Activated naive CD4-positive, alpha-beta T cell treated with anti-CD3 and anti-CD28 coated beads for 36 hours (primary cell): ENCODE measurements at places on chromosomes 7 and 10. TPM values are rescaled to one million over a fixed set of nuclear protein-coding genes. Genes with fewer than 3 reads are reported as not detected.

The RET gene
- total RNA-seq = 0.36 TPM

DNA sequence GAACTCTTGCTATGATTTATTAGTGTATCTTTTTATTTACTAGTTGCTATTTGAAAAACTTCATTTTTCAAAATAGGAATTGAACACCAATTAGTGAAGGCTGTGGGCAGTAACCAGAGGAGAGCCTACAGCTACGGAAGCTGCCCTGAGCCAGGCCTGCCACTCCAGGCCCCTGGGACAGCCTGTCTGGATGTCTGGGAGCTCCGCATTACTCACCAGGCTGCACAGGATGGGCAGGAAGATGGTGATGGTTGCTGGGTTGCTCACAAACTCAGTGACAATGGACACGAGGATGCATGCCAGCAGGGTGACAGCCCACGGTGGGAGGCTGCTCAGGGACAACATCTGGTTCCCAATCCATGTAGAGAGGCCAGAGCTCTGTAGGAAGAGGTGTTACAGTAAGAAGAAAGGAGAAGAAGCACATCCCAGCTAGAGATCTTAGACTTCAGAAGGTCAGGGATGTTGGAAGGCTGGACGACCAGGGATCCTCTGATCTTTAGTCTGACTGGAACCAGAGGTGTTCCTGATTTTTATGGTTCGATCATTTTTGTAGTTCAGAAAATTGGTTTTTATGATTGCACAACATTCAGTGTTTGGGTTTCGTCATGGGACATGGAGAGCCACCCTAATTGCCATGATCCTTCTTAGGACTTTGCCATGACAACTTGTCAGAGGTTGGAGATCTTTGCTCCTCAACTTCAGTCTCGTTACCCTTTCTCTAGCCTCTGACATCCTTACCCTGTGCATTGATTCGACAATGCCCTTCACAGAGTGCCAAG, 23.2 kb downstream of the STMP1 start:
- DNase-seq = no peak

GRCh38 chr10:131757285-131758058, 143.3 kb upstream of the PPP2R2D start:
- no peak for DNase-seq

DNA sequence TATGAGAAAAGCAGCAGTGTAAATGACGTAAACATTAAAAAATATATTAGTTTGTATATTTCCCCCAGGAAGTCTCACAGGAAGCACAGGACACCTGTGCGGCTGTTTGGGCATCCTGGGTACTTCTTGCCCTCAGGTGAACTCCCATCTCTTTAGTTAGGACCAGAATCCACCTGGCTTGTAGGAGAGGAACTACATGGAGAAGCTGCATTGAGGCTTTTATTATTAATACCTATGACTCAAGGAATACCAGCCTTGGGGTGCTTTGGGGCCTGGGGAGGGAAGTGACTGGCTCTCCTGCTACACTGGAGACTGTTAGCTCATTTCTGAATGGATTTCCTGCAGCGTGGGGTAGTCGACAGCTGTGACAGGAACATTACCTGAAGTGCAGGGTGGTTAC, 40.0 kb upstream of the GSDME start:
- no peak for DNase-seq

- no peak for DNase-seq
Measured at GRCh38 chr10:28806951-28807759, 129.8 kb downstream of the BAMBI start.

GRCh38 chr7:122528879-122529481, 169.9 kb downstream of the RNF133 start:
- no peak for DNase-seq

DNA sequence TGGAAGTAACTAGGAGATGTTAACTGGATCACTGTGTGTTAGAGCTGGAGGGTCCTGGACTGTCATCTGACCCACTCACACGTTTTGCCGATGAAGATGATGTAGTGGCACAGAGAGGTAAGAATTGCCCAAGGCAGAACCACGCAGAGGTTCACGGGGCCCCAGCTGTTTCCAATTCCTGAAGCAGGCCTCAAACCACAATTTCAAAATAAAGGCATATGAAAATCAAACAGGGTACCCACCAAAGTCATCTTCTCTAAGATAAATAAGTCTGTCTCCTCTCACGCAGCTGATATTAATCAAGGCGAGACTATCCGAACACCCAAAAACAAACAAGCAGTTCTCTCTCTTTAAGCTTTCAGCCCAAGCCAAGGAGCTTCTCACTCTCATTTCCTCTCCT, 113.3 kb upstream of the JCAD start:
- DNase-seq = no peak

DNA sequence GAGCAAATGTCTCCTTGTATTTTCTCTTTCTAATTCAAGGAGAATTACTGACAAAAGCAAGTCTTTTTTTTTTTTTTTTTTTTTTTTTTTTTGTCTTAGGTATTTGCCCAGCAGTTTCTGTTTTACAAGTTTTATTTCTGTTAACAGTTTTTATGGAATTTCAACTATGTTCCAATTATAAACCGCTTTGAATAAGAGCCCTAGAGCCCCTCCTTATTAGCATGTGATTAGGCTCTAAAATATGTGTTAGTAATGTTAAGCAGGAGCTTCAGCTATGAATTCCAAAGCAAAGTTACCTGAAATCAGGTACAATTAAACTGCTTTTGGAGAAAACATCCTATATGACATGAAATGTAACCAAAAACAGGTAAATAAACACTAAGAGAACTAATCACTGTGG, 997.0 kb upstream of the POT1 start:
- DNase-seq = no peak

DNA sequence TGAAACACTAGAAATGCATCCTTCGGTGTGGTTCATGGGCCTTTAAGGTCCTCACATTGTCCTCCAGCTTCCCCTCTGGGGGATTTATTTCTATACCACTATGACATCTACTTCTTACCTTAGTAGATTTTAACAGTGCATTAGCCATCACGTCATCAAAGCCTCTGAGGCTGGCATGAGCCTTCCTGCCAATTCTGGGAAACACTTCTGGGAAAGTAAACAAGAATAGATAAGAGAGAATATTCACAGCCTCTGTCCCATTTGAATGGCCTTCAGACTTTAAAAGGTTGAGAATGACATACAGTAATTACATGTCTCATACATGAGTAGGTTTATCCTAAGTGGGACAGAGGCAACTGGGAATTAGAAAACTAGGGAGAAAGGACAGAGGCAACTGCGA, 89.7 kb downstream of the AMPH start:
- no peak for DNase-seq

The ANKRD2 gene
- total RNA-seq = 0.26 TPM

GRCh38 chr10:58641095-58641531, 128.4 kb downstream of the BICC1 start:
- no peak for DNase-seq

GRCh38 chr7:156176039-156176438, 363.8 kb upstream of the SHH start:
- DNase-seq = no peak

The RASSF4 gene
- total RNA-seq = 2.2 TPM

The ZNF804B gene
- total RNA-seq = not detected

The MYO1G gene
- 391 TPM for total RNA-seq

DNA sequence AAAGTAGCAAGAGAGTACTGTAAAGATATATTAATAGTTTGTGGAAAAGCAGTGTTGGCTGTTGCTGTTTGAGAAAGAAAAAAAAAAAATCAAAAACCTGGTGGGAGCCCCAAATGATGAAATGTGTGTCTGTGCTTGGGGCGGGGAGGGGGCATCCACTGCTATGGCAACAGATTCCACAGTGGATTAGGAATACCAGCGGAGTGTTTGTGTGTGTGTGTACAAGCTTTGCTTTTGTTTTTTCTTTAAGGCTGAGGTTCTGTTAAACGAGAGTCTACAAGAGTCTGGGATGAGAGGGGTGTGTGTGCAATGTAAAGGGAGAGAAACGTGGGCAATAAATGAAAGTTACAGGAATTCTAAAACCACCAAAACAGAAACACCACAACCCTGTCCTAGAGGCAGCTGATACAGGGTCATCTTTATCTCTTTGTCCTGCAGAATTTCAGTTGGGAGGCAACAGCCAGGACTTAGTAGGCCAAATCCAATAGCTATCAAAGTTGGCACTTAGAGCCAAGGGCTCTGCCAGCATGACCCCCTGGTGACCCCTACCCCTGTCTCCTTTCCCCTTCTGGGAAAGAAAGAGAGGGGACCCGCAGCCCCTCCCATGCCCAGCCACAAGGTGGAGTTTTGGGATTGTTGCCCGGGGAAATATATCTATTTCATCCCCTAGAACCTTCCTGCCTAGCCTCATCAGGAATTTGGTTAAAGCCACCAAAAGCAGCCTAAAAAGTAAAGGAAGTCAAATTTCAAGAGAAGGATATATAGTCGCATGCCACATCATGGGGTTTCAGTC, 85.4 kb downstream of the OSBPL3 start:
- no peak for DNase-seq

DNA sequence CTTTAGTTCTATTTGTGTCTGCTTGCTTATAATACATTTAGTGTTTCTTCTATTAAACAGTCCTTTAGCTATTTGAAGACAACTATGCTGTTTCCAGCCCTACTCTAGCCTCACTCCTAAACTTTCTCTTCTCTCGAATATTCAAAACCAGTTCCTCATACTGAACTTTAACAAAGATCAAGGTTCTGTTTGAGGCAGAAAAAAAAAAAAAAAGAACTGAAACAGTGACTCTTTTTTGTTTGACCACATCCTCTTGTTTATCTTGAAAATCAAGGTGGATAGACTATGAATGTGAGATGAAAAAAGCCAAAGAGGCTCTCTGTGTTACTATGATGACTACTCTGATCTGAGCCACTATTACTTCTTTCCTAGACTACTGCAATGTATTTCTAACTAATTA, 154.3 kb downstream of the ZNF365 start:
- DNase-seq = no peak

The SAMD9 gene
- total RNA-seq = 2.9 TPM

GRCh38 chr10:83538047-83538446, 601.3 kb upstream of the GHITM start:
- no peak for DNase-seq

GRCh38 chr7:36280840-36281812, 108.5 kb upstream of the ANLN start:
- no peak for DNase-seq

GRCh38 chr7:104150470-104150869, 57.3 kb downstream of the ORC5 start:
- no peak for DNase-seq

The PUS7 gene
- 14.3 TPM for total RNA-seq

The ADAM22 gene
- total RNA-seq = 1.9 TPM

- no peak for DNase-seq
Measured at GRCh38 chr7:103418241-103418640, 27.8 kb downstream of the SLC26A5 start.

The INMT gene
- not detected for total RNA-seq

GRCh38 chr10:33365871-33366411, 31.5 kb upstream of the NRP1 start:
- DNase-seq = peak; percentile 53

GRCh38 chr7:120394595-120394994, 121.6 kb downstream of the KCND2 start:
- no peak for DNase-seq

The GRM3 gene
- total RNA-seq = not detected

DNA sequence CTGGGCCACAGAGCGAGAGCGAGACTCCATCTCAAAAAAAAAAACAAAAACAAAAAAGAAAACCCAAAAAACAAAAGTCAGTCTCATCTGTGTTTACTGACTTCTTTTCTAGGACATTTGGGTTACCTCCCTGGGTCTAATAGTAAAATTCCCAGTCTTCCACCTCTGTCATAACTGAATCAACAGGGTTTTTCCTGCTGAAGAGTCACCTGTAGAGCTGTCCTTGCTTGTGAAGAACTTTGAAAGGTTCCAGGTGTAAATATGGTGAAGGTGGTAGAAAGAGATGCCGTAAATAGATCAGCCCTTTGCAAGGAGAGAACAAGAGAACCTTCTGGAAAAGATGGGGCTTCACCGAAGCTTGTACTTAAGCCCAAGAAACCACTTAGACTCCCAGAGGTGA, 112.7 kb upstream of the BTBD16 start:
- no peak for DNase-seq

DNA sequence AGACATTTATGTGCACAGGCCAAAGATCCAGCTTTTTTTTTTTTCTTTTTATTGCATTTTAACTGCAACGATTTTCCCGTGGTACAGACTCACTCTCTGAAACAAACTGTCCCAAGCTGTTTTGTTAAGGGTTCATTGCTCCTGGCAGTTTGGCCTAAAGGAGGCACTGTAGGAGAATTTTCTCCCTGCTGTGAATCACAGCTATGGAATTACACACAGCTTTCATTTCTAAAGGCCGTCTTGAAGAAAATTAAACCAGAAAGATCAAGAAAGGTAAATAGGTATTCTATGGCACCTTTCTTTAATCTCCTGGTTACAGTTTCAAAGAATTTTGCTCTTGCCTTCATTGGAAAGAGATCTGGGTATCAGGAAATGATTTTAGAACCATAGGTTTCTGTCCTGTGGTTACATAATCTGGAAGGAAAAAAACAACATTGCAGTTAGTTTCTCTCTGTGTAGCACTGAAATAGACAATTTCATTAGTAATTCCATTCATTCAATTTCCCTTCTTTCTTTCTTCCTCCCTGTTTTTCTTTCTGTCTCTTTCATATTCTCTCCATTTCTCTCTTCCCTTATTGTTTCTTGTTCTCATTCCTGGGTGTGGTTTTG, 51.2 kb downstream of the PDK4 start:
- no peak for DNase-seq

GRCh38 chr10:55734112-55734511, 626.9 kb downstream of the ZWINT start:
- no peak for DNase-seq

- DNase-seq = no peak
Measured at GRCh38 chr7:71491336-71491735, 359.4 kb downstream of the GALNT17 start.

GRCh38 chr7:832968-833424, 720 bp downstream of the SUN1 start:
- DNase-seq = no peak

The RPEL1 gene
- total RNA-seq = 0.17 TPM

DNA sequence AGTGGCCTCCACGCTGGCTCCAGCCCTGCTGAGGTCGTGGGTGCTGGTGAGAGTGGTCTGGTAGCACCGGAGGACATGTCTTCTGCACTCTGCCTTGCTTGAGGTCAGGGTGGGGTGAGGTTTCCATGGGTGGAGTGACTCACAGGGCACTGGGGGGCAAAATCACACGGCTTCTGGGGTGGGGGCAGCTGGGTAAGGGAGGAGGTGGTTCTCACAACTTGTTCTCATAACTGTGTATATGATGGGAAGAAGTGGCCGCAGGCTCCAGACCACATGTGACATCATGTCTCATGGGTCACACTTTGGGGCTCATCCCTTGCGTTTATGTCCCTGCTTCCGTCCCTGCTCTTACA, 884 bp upstream of the PRF1 start:
- no peak for DNase-seq

DNA sequence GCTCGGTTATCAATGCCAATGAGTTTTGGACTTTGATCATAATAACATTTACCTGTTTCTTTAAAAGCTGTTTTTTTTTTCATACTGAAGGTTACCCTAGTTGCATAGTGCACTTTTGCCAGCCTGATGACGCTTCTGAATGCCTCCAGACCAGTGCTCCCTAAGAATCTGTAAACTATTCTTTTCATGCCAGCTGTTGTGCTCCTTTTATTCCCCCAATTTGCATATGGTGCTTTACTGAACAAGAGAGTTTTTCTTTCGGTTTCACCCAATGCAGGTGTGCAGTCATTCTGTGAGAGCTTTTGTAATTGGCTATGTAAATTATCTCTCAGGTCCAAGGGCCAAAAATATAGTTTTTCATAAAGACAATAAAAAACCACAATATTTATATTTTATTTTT, 48.1 kb upstream of the GLCCI1 start:
- peak; percentile 46 for DNase-seq

The EPHA1 gene
- 1.3 TPM for total RNA-seq

- peak; percentile 69 for DNase-seq
Measured at GRCh38 chr7:128347647-128348097, 4.0 kb upstream of the RBM28 start.

- no peak for DNase-seq
Measured at GRCh38 chr7:31788883-31789680, 102.1 kb downstream of the PPP1R17 start.
